ENCODE measurements at places on chromosomes 16 and 17.

GRCh38 chr16:66159987-66160386, 206.5 kb upstream of the CDH5 start:
- no peak for DNase-seq

GRCh38 chr17:82443465-82444283, 6.9 kb downstream of the CYBC1 start:
- no peak for DNase-seq

- no peak for DNase-seq
These were observed 76.2 kb downstream of the CCT6B start for GRCh38 chr17:34885076-34885475.

GRCh38 chr17:42680331-42680808, 1.3 kb downstream of the CCR10 start:
- no peak for DNase-seq

DNA sequence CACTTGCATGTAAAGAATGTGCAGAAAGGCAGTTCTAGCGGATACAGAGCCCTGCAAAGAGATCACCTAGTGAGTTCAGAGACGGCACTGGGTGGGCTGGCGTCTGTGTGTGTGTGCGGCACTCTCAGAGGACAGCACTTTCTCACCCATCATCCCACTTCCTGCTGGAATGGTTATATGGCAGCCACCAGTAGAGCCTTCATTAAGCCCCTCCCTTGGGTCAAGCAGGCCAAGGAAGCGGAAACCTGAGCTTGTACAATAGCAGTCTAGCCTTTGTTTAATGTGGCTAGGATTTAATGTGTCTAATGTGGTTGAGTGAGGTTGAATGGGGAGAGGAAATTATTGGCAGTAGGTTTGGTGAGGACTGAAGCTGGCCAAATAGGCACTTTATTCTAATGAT, 88.3 kb upstream of the ELAC2 start:
- DNase-seq = no peak

GRCh38 chr17:77437017-77437416, 296.2 kb downstream of the SEC14L1 start:
- DNase-seq = no peak

- no peak for DNase-seq
These were observed 78.1 kb upstream of the MPHOSPH6 start for GRCh38 chr16:82248012-82248656.

DNA sequence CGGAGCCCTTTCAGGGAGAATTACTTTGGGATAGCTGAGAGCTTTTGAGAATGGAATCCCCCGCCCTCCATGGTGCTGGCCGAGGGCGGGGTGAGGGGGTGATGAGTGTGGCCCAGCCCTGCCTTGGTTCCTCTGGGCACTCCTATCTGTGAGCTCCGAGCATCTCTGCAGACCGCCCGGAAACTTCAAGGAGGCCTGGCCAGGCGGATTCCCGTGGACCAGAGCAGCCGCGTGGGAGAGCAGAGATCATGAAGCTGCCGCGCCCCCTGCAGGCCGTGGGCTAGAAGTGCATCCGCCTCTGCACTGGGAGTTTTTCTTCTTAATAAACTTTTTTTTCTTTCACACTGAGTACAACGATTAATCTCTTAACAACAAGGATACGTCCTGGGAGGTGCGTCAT, 392.9 kb upstream of the EEF2KMT start:
- DNase-seq = no peak

GRCh38 chr17:15971098-15971678, 26.3 kb downstream of the ADORA2B start:
- no peak for DNase-seq

GRCh38 chr16:74455619-74456289, 34.5 kb upstream of the CLEC18B start:
- no peak for DNase-seq

- no peak for DNase-seq
These were observed 292.9 kb upstream of the MAF start for GRCh38 chr16:79893445-79893844.

DNA sequence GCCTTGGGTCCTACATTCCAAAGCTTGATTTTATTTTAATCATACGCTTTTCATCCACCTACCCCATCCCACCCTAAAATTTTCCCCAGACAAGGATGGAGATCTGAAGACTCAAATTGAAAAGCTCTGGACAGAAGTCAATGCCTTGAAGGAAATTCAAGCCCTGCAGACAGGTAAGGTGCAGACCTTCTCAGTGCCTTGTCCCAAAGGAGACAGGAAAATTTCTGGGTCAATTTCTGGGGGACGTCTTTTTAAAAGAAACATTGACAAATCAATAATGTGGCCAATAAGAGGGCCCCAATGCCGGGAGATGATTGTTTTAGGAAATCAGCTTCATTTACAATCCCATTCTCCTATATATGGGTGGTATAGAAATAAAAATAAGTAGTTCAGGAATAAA, 5.7 kb downstream of the CLEC3A start:
- no peak for DNase-seq

Measured in CD4-positive, alpha-beta T cell treated with Interleukin-1 beta for 1 hour (primary cell).